CD4-positive, alpha-beta T cell treated with Interleukin-6 at 100 ng/mL for 8 hours (primary cell): ENCODE measurements at places on chromosomes 13 and 19.

DNA sequence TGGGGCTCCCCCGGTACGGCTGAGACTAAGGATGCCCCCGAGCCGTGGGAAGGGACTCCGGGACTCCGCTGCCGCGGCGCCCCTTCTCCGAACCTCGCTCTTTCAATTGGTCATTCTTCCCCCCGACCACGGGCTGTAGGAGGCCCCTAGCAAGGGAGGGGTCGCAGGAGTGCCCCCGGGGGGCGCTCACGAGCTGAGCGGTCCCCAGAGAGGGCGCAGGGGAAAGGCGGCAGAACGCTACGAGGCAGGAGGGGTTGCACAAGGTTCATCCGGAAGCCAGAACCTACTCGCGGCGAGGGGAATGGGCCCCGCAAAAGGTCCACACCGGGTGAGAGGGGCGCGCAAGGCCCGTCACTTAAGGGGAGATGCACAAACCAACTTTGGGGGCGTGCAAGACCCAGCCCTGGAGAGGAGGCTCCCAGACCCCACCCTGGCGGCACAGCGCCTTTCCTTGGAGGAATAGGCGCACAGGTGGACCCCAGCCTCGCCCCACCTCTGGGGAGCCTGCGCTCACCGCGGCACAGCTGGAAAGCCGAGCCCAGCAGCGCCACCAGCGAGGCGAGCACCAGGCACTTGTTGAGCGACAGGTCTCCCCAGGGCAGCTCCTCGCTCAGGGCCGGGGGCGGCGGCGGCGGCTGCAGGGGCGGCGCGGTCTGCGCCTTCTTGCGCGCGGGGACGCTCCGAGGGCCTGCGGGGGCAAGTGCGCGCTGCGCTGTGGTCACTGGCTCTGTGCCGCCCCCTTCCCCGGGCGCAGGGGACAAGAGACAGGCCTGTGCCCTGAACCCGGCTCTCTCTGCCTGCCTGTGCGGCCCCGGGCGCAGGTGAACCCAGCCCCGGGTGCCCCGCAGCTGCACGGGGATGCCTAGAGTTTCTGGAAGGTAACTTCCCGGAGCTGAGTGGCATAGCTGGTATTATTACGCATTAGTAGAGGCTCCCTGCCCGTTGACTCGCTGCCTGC, 2.8 kb downstream of the JSRP1 start:
- peak; percentile 55 for DNase-seq

GRCh38 chr13:32125751-32126150, 94.2 kb downstream of the FRY start:
- DNase-seq: no peak

DNA sequence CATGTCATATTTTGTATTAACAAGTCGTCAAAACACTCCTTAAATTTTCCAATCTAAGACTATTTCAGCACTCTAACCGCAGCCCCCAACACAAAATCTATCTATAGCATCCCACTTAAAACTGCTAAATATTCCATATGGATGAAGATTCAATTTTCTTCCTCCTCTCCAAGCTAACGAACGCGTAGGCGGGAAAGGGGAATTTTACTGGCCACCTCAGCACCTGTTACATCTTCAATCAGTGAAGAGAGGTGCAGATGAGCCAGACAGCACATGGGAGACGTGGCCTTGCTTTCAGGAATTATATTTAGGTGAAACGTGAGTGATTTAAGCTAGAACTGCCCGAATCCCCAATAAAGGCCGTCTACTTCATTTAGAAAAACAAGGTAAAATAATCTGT, 1.1 kb downstream of the RBM26 start:
- no peak for DNase-seq

GRCh38 chr19:13252569-13253335, 102.5 kb downstream of the IER2 start:
- DNase-seq: no peak

GRCh38 chr19:10861103-10861651, 10.2 kb upstream of the CARM1 start:
- peak; percentile 17 for DNase-seq

- DNase-seq: no peak
Observed at GRCh38 chr13:75902166-75903104, 266.3 kb downstream of the LMO7 start.

- DNase-seq: no peak
Observed at GRCh38 chr13:26787961-26788360, 27.4 kb upstream of the GPR12 start.

GRCh38 chr13:36006347-36006746, 124.8 kb downstream of the DCLK1 start:
- no peak for DNase-seq

- DNase-seq: no peak
Observed at GRCh38 chr19:46970815-46971214, 48.8 kb upstream of the NPAS1 start.

DNA sequence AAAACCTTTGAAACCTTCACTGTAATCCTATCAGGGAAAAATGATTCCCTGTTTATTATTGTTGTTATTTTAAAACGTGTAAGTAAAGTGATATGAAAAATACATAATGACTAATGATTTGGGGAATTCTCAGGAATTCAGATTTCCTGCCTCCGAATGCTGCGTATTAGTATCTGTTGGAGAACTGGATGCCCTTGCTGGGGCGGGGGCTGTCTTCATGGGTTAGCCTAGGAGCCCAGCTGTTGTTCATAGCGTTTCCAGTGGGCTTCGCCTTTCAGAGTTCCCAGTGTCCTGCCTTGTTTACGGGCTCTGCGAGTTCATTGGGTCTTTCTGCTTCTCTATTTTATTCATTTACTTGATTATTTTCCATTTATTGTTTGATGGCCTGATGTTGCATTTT, 18.4 kb downstream of the NAXD start:
- no peak for DNase-seq

DNA sequence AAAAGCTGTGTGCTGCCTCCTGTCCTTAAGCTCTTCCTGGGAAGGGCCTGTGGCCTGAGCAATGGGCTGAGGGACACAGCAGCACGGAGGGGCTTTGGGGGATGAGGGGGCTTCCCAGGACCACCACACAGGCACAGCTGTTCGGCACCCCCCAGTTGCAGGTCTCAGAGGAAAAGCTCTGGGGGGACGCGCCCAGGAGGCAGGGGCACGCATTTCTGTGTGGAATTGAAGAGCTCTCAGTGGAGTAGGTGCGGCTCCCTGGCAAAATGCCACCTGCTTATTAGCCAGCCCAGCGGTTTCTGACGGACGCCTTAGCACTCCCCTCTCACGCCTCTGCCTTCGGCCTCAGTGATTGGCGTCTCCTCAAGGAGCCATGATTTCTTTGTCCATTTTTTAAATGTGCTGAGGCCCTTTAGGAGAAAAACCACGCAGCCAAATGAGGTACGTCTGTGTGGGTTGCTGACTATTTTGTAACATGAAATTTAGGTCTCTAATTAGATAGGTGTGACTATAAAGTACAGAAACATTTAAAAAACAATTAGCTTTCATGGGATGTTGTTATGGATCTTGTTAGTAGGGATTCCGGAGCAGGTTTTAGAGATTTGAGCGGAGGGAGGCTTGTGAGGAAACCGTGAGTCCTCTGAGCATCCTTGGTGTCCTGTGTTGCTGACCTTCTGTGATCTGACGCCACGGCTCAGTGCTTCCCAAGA, 4.0 kb downstream of the MCF2L start:
- DNase-seq: no peak

GRCh38 chr13:47415048-47415447, 518.2 kb upstream of the HTR2A start:
- DNase-seq: no peak

- no peak for DNase-seq
Observed at GRCh38 chr13:36251526-36251925, 37.2 kb upstream of the SOHLH2 start.

- no peak for DNase-seq
Observed at GRCh38 chr19:13001502-13002165, 6.4 kb downstream of the NFIX start.

DNA sequence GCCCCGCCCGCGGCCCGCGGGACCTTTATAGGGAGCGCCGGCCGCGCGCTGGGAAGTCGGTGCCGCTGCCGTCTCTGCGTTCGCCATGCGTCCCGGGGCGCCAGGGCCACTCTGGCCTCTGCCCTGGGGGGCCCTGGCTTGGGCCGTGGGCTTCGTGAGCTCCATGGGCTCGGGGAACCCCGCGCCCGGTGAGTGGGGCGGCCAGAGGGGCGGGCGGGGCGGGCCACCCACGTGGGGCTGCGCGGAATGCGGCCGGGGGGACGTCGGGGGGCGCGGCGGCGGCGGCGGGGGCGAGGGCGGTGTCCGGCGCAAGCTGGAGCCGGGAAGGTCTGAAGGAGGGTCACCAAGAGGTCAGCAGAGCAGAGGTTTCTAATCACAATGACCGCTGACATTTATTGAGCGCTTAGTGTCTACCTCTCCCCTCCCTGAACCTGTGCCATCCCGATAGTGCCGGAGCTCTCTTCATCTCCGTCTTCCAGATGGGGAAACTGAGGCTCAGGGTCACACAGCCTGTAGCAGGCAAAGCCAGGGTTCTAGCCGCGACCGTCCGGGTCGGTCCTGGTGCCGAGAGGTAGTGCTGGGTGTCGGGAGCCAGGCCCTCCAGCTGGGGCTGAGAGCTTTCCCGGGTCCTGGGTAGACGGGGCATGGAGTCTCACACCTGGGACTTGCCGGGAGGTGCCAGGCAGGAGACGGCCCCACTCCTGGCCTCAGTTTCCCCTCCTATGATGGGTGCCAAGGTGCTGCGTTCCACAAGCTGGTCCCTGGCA, at the start of gene FSTL3:
TSS of gene FSTL3 (plus strand) at position 54 of the 767 bp plus-strand sequence. CDS start at position 86, 32 bp downstream.
- no peak for DNase-seq

DNA sequence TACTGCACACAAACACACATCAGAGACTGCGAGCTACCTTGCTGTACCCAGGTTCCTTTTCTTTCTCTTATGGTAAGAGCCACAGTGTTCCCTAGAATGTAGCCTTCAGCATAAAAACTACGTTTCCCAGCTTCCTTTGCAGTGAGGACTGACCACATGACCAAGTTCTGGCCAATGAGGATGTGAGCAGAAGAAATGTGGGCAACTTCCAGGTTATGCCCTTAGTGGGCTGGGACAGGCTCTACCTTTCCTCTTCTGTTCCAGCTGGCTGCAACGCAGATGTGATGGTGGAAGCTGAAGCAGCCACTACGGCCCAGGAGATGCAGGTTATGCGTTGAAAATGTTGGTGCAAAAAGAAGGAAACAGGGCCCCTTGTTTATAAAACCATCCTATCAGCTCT, 27.5 kb downstream of the VRK3 start:
- no peak for DNase-seq

DNA sequence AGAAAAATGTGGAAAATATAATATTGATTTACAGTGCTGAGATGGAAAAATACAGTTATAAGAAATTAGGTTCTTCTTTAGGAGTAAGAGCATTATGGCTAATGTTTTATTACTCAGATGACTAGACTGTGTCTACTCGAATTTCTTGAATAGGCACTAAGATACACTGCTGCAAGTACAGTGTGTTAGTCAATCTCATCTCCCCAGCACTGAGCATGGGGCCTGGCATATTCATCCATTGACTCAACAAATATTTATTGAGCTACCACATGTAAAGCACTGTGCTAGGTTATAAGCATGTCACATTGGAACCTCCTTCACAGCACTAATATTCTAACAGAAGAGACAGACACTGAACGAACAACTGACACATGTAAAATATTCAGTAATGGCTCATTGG, 242.5 kb upstream of the GPC6 start:
- DNase-seq: no peak

DNA sequence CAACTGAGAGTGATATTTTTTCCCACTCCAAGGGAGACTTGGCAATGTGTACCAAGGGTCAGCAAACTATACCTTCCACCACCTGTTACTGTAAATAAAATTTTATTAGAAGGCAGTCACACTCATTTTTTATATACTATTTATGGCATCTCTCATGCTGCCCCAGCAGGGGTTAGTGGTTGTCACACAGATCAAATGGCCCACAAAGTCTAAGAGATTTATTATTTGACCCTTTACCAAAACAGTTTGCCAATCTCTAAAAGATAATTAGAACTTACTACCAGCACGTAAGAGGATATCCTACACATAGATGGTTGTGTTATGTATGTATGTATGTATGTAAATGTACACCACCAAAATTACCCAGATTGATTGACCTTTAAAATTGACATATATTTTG, 185.1 kb downstream of the PRR20E start:
- DNase-seq: no peak

GRCh38 chr19:13097463-13098258, 5.0 kb downstream of the LYL1 start:
- DNase-seq: no peak

DNA sequence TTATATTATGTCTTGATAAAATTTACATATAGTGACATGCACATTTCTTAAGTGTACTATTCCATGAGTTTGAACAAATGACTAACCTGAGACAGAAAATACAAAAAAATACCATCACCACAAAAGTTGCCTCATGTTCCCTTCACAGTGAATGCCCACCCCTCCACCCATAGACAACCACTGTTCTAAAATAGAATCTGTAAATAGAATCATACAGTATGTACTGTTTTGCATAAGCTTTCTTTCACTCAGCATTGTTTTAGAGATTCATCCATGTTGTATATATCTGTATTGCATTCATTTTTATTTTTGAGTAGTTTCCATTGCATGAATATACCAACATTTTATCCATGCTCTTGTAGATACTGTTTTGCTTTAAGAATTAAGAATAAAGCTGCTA, 23.3 kb upstream of the RBM26 start:
- no peak for DNase-seq

DNA sequence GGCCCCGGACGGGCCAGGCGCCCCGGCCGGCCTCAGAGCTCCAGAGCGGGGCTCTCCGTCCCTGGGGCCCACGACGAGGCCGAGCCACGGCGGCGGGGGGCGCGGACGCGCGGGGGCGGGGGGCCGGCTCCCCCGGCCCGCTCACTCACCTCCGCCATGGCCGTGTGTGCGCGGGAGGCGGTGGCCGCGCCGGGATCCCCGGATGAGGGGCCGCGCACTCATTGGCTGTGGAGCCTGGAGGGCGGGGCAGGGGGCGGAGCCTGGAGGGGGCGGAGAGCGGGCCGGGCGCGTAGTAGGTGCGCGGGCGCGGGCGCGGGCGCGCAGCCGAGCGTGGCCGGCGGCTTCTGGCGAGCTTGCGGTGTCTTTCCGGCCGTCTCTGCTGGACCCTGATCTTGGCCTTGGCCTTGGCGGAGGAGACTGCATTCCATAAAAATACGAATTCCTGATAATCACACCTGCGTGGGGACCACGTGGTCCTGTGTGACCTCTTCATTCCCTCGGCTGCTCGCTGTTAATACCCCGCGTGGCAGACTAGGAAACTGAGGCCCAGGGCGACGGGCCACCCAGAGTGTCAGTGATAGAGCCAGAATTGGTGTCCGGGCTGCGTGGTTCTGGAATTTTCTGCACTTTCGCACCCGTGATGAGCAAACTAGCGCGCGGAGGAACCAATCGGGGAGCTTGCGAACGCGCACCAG, at the start of gene MIER2:
TSS of gene MIER2 (minus strand) at position 172 of the 695 bp plus-strand sequence. CDS start at position 158, 14 bp downstream.
- DNase-seq: peak; percentile 82

DNA sequence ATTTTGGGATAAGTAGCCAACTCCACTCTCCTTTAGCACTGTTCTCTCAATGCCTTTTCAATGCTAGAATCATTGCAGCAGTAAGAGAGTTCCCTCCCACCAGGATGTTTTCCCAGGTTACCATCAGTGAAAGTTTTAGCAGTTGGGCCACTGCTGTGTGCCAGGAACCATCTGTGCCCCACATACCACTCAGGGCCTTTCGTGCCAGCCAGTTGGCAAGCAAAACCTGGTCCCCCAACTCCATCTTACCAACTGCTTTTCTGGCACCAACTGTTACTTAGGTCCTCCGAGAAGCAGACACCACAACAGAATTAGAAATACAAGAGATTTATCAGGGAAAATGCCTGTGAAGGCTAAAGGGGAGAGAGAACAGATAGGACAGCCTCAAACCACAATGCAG, 533.4 kb upstream of the NBEA start:
- DNase-seq: no peak
